ENCODE measurements at places on chromosomes 13 and 19.
A peak's percentile ranks its signal among the peaks of the same experiment; 100 is the strongest.

GRCh38 chr13:111247552-111247951 lies 72.9 kb upstream of the TEX29 start:
- DNase-seq, result no peak

- DNase-seq, result no peak
Measured at GRCh38 chr19:55339889-55340783, 460 bp downstream of the KMT5C start.

- DNase-seq, result no peak
Measured at GRCh38 chr13:39877134-39877533, 221.7 kb downstream of the COG6 start.

DNA sequence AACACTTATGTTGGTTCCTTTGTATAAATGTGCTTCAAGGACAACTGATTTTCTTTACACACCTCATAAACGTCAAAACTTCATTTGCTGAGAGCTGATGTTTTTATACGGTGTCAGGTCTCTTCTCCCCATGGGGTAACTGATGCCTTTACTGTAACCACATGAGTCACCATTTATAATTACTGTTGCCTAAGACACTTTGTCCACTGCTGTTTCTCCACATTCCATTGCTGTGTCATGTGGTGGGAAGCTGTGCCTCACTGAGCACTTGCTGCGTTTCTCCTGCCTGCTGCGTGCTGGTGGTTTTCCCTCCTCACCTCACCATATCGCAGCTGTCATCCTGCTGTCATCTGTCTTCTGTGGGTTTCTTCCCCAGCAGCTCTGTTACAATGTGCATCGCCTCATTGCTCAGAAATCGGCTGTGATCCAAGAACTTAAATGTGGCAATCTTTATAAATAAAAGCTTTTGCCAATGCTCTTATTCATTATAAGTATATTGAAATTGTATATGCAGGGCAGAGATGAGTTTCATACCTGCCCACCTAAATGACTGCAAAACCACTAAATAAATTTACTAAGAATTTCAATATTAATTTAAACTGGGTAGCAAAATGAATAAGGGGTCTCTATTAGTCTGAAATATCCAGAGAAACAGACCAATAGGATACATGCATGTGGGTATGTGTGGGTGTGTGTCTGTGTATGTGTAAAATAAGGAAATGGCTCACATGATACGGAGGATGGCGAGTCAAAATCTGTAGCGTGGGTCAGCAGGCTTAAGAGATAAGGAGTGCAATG lies 547.0 kb upstream of the SLITRK5 start:
- no peak for DNase-seq

DNA sequence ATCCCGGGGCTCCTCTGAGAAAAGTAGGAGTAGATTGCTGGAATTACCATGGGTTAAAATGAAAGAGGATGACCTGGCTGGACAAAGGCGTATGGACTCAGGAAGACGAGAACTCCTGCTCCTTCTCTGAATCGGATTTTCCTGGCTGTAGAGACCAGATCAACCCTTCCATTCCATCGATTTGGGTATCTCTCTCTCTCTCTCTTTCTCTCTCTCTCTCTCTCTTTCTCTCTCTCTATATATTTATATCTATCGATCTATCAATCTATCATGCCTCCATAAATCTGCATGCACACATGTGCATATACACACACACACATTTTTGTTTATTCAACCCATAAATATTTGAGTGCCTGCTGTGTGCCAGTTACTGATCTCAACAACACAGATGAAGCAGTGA lies 234.9 kb downstream of the LMO7 start:
- no peak for DNase-seq

GRCh38 chr13:71663431-71663830 lies 203.6 kb downstream of the DACH1 start:
- no peak for DNase-seq

DNA sequence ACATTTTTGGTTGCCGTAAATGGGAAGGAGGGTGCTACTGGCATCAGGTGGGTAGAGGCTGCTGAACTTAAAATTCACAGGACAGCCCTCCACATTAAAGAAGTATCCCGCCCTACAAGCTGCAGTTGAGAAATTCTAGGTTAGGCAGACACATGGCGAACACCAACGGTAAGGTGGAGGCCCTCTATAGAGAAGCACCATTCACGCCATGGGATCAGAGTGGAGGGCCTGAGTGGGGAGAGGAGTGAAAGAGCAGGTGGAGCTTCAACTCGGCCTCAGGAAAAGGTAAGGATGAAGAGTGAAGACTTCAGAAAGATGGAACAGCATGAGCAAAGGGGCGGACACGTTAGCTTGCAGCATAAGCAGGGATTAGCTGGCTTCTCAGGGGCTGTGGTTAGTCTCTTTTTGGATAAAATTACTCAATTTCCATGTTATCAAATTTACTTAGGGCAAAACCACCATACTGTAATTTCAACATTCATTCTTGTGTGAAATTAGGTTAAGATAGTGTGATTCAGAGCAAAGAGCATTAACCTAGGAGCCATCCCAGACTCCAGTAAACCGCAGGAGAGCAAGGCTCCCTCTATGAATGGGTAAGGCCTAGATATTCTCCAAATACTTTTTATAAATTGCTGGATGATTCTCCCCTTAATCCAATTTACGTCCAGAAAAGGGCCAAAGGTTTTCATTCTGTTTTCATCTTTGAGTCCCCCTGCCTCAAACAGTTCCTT lies 1.2 kb downstream of the EEF1AKMT1 start:
- no peak for DNase-seq

DNA sequence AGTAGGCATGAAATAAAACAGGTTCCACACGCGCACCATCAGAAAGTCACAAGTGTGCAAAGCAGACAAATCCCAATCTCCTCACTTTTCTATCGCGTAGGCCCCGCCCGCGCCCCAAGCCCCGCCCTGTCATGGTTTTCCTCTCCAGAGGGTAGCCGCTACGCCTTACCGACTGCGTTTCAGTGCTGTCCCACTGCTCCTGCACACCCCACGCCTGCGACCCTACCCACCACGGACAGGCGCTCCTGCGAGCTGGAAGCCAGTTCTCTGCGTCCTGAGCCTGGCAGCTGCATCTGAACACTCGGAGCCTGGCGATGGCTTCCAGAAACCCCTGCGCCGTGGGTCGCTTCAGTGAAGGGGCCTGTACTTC lies 379 bp upstream of the ZNF470 start:
- peak; percentile 23 for DNase-seq

DNA sequence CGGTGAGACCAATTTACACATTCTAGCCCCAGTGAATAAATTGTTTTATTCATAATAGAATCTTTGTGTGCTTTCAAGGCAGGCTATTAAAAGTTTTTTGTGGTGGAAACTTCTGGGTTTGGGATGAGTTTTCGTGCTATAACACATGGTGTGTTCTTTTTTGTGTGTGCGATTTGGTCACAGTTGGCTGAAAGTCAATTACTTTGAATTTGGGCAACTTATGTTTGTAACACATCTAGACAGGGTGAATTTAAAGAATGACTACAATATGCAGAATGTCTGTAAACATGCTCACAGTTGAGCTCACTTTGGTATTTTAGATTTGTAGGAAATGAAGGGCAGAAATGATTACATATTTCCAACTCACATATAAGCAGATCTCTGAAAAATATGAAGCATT lies 307.1 kb downstream of the OXGR1 start:
- no peak for DNase-seq

- no peak for DNase-seq
Measured at GRCh38 chr19:21127001-21127400, 14.8 kb upstream of the ZNF431 start.

DNA sequence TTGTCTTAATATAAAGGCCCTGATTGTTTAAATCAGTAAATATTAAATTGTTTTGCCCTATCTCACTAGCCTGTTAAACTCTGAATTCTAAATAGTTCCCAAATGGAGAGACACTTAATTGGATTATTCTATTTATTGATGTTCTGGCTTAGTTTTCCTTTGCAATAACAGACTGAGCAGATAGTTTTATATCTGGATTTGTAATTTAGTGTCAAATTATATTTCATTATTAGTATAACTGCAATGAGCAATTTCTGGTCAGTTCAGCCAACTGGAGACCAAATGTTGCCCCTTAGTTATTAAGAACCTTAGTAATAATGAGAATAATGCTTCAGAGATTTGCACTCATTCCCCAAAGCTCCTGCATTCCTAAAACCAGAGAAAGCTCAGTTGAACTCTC lies 10.1 kb downstream of the FAM124A start:
- DNase-seq, result no peak

DNA sequence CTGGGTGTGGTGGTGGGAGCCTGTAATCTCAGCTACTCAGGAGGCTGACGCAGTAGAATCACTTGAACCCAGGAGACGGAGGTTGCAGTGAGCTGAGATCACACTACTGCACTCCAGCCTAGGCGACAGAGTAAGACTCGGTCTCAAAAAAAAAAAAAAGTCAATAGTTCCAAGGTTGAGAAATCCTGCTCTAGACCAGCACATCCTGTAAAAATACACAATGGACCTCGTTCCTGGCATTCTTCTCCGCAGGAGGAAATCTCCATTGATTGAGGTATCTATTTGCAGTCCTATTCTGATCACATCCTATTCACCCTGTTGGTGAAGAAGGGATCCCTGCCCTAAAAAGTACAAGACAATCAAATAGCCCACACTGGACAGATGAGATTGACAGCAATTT lies 15.2 kb downstream of the ZFP14 start:
- no peak for DNase-seq

- DNase-seq, result no peak
Measured at GRCh38 chr13:42821437-42821836, 40.1 kb downstream of the FAM216B start.

DNA sequence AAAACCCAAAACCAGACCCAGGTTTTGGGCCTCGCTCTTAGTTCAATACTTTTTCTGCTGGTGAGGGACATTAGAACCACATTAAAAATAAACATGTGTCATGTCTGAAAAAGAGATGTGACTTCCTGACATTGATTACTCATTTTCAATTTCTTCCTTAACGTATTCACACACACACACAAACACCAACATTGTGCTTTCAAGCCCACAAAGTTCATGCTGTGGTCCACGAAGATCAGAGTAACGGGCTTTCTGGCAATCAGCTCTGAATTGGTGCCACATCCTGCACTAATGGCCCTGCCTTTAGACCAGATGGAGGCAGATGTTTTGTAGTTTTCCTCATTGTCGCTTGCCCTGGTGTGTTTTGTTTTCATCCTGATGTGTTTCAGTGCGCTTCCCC lies 47.9 kb upstream of the POMP start:
- no peak for DNase-seq

DNA sequence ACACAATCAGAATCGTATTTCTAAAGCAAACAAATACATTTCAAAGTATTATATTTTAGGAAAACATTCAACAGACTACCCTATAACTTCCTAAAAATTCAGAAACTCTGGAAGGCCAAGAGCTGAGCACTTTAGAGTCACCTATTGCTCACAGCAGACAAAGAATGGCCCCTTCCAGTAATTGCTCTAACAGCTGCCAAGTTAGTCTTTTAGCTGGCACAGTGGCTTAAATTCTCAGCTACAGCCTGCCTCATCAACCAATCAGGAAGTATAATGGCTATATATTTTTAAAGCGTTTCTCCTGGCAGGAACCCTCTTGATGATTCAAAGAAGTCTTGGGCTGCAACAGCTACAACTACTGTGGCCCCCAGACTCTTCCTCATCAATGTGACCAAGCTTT lies 14.9 kb upstream of the SLITRK5 start:
- DNase-seq, result no peak

DNA sequence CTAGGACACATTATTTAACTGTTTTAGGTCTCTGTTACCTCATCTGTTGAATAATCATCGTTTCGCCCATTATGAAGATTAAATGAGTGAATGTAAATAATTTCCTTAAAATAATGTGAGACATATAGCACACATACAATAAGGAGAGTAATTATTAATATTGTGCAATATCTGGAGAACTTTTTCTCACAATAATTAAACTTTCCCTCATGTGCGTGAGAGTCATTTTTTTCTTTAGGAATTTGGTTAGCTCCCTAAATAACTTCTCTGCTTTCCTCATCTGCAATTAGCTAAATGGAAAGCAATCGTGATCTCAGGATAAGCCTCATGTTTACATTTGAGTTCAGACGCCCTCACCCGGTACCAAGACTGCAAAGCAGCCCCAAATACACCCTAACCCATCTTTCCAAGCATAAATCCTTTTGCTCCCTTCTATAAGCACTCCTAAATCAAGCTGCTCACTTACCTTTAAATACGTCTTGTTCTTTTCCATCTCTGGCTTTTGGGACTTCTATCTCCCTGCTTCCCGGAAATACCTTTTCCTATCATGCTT lies 78.8 kb downstream of the MZT1 start:
- no peak for DNase-seq

GRCh38 chr13:71721104-71721503 lies 145.9 kb downstream of the DACH1 start:
- DNase-seq, result no peak

- DNase-seq, result no peak
Measured at GRCh38 chr19:44643605-44644401, at the start of gene PVR. TSS of gene PVR (plus strand) at chr19:44643910. CDS start at chr19:44644097, 187 bp downstream.

GRCh38 chr13:50676602-50677001 lies 166.9 kb downstream of the DLEU7 start:
- DNase-seq, result no peak

DNA sequence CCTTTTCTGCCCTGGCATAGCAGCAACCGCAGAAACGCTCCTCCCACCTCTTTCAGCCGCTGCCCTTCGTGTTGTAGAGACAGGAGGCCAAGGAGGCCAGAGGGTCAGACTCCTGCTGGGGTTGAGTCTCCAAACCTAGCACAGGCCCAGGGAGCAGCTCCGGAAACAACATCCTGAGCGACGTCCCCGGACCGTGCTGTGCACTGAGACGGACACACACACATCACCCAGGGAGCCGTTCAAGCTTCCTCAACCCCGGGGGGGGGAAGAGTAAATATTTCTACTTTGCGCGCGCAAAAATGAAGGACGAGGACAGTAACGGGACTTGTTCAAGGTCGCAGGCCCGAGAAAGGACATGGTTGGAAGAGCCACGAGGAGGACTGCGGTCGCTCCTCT lies 657 bp downstream of the ZNF550 start:
- DNase-seq, result no peak

DNA sequence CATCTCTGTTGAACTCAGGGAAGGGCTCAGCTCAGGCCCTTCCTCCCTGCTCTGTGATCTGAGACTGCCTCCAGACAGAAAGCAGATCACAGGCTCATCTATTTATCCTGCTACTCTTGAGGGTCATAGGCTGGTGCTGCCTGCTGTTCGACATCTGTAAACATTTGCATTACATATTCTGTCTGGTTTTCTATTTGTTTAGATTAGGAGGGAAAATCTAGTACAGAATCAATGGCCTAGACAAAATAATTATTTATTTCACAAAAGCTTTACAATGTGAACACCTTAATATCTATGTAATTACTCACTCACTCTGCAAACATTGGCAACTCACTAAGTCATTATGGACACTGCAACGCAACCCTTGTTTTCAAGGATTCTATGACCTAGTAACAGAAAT lies 43.0 kb downstream of the CEP89 start:
- DNase-seq, result no peak

DNA sequence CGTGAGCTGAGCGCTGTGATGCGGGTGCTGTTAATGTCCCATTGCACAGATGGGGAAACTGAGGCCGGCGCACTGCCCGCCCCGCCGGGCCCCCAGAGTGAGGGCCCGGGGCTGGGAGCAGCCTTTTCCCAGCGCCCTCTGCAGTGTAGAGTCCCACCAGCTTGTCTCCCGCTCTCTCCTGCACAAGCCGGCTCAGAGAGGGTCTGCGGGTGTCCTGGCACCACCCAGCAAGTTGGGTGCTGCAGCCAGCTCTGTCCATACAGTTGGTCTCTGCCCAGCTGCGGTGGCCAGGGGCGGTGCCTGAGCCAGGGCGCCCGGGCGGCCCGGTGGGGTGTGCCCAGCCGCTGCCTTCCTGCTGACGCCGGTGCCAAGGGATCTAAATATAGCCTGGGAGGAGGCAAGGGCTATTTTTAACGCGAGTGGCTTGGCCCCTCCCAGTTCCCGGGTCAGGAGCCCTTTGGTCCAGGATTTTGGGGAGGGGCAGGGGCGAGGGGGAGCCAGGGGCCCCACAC lies 19.3 kb downstream of the GADD45B start:
- DNase-seq, result no peak
